SIG-M5 (cell line): ENCODE measurements at places on chromosomes 6 and 20.

GRCh38 chr6:56033401-56033800 is 158.0 kb upstream of the BMP5 start:
- DNase-seq, result no peak

GRCh38 chr6:137926207-137926731 is 59.2 kb downstream of the TNFAIP3 start:
- DNase-seq, result no peak

- no peak for DNase-seq
These were observed 13.8 kb upstream of the PTPRA start for GRCh38 chr20:2859330-2860121.

- DNase-seq, result no peak
These were observed 64.9 kb downstream of the IRF4 start for GRCh38 chr6:456358-456867.

- no peak for DNase-seq
These were observed 333.5 kb downstream of the RNGTT start for GRCh38 chr6:88629838-88630494.

DNA sequence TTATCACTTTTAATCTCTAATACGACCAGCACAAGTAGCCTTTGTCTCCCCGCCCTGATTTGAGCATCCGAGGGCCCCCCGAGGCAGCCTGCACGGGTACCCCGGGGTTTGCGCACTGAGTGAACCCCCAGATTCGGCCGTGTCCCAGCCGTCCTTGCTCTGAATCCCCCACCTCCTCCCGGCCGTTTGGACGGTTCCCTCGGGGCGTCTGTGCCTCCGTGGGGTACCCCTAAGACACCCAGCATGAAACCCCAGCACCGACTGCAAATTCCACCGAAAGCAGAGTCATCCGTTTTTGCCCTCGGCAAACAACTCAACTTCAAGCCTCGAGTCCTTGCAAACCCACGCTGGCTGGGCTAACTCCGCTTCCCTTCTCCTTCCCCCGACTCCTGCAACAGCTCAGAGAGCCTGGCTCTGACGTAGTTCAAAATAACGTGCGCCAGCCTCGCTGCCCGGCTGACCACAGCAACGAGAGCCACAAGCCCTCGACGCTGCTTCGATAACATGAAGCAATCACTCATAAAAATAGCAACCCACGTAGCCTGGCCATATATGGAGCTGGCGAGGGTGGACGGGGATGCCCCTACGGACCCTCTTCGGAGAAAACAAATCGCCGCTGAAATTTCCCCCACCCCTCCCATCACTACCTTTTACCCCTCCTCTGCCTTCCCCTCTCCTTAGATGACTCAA is 764 bp upstream of the SNAP25 start:
- no peak for DNase-seq

DNA sequence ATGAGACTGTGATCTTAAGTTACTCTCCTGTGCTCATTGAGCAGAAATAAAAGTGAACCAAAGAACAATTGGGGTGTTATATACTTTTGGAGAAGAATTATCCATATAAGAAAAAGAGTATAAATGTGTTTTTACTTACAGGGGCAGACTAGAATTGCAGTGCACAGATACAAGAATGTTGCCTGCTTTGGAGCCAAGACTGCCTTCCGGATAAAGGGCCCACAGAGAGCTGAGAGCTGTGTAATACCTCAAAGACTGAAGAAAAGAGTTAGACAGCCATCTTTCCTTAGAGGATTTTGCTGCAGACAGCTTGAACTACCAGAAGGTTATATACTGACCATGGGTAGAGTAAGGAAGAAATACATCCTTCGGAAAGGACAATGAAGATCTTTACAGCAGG is 1235.5 kb upstream of the CITED2 start:
- no peak for DNase-seq

- DNase-seq, result no peak
These were observed 10.0 kb downstream of the CD83 start for GRCh38 chr6:14127611-14128010.

DNA sequence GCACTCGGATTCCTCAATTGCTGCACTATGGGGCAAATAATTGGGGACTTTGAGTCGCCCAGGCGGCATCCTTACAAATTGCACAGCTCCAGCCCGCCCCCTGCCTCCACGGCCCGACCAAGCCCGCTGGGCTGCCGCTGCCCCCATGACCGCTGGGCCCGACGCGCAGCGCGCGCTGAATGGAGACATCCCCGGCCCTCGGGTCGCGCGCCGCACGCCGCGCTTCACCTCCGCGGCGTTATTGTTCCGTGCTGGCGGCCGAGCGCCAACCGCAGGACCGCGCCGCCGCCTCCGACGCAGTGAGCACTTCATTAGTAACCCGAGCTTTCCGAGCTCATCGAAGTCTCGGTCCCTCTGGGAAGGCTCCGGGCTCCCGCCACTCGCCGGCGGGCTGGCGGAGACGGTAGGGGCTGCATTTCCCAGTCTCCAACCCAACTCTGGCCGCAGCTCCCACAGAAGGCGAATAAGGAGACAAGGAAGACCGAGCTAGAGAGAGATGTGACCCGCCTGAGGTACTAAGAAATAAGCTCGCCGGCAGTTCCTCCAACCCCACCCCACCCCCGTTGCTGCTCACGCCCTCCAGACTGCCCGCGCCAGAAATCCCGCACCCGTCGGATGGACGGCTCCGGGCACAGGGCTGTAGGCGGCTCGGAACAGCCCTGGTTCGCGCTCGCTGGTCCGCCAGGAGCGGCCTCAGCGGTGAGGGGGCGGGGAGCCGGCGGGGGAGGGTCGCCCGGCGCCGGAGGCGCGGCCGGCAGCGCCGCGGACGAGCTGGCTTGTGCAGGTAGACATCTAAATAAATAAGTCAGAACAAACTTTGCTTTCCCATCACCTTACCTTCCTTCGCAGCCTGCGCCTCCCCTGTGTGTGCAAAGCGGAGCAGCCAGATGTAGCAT is 703 bp downstream of the EPHA7 start:
- no peak for DNase-seq

DNA sequence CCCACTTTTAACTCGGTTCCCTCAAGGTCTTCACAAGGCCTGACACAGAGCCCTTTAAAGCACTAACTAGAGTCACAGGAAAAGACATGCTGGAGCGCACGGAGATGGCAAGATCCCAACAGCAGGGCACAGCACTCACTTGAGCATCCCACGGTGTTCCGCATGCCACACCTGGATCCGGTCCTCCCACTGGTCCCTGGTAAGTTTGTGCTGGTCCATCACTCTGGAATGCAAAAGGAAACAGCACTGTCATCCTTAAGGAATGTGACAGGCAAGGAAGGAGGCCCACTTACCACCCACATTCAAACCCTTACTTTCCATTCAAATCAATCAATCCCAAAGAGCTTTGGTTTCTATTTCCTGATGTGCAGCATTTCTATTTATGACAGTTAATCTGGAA is 34.7 kb downstream of the EZR start:
- DNase-seq, result no peak

DNA sequence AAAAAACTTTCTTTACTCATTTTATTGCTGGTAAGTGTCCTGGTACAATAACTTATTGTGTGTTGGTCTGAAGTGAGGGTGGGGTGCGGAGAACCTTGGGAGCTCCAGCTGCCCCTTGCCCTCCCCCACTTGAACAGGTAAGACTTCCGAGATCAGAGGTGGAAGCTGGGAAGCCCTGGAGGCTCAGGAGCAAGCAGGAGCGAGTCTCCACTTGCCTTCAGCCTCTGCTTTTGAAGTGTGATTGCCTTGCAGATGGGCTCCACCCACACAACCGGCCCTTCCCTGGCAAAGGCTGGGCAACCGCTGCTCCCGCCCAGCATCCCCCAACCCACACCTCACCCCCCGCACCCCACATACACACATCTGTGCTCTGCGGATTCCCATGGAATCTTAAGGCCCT is 179.6 kb downstream of the TFAP2C start:
- DNase-seq, result no peak

DNA sequence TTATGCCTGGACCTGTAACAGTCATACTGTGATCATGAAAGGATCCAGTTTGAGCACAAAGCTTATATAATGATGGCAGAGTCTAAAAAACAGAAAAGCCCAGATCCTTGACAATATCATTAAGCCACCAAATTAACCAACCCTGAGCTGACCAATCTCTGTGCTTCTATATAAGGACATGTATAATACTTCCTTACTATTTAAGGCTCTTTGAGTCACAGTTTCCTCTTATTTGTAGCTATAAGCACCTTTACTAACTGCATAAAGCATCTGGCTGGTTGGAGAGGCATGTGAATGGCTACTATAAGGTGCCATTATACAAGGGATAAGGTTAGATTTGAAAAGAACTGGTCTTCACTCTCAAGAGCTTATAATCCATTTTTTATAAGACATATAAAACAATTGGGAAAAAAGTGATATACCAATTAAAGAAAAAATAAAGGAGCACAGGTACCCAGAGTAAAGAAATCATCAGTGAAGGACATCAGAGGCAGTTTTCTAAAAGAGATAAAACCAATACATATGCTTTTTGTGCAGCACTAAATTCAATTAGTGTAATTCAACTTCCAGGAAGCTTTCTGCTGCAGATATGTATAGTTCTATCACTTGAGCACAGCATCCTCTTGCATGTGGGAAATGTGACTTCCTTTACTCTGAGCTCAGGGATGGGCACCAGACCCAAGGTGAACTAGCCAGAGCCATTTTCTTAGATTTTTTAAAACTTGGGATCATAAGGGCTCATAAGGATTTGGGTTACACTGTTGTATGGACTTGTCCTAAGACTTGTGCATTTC is 121.0 kb downstream of the BTBD9 start:
- no peak for DNase-seq

DNA sequence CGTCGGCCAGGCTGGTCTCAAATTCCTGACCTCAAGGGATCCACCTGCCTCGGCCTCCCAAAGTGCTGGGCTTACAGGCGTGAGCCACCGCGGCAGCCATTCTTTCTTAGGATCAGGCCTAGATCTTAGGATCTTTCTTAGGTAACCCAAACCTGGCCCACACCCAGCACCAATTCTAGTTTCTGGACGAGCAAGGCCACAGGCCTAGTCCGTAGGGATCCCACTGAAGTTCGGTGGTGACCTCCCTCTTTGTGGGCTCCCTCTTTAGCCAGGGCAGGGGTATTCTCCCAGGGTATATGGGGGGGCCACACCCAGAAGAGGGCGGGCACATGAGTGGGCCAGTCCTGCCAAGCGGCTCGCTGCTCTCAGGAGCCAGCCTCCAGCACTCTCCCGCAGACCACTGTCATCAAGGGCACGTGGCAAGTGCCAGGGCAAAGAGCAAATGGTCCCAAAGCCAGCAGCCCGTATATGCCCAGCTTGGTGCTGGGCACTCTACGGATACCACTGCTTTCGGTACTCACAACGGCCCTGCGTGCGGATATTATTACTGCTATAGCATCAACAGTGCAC is 6.5 kb downstream of the PXDC1 start:
- DNase-seq, result no peak

DNA sequence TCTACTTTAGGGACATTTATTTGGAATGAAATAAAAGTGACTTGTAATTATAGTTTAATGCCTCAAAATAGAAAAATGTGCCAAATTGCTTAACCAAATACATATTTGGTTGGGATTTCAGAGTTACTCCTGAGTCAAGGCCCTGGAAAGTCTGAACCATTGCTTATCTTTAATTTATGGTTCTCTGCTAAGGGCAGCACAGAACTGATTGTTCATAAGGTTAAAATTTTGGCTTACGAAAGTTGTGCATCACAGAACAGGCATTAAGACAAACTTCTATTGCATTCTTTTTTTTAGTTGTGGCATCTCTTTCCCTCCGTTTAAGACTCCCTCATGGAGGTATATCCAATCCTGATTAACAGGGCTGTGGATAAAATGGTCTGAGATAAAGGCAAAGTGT is 92.2 kb upstream of the TENT5A start:
- DNase-seq, result no peak

- DNase-seq, result no peak
These were observed 5.7 kb upstream of the TMEM30A start for GRCh38 chr6:75290136-75290945.

DNA sequence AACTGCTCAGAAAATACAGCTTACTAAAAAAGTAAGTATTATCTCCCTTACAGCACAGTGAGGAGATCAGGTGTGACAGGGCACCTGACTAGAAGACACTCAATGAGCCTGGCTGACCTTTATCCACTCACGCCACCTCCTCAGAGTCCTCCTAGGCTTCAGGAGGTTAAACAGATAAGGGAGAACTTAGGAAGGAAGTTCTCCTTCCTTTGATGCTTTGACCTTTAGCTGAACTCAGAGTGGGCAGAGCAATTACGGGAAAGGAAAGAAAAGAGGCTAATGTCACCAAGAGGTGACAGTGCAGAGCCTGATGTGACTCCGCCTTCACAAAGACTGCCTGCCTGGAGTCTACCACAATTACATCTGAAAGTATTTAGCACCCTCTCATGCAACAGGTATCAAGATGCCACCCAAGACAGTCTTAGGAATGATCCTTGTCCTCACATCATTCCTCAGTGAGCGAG is 36.7 kb downstream of the MAN1A1 start:
- DNase-seq, result no peak

DNA sequence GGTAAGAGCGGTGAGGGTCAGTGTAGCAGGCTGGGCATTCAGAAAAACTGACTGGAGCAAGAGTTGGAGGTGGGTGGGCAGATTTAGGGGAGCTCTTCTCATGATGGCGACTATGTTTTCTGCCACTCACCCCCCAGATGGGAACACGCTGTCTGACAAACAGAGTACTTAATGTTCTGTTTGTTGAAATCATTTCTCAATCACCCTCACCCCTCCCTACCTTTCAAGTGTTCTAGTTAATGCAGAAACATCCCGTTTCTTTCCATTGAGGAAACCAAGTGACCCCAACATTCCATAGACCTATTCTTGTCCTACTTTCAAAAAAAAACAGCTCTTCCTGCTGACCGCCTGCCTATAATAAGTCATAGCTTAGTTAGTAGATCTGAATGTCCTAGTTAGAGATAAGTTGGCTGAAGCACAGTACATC is 132.5 kb upstream of the NEDD9 start:
- no peak for DNase-seq

GRCh38 chr6:34791164-34791700 is 651 bp upstream of the BLTP3A start:
- DNase-seq, result no peak

GRCh38 chr6:94357381-94357980 is 938.1 kb upstream of the EPHA7 start:
- no peak for DNase-seq

DNA sequence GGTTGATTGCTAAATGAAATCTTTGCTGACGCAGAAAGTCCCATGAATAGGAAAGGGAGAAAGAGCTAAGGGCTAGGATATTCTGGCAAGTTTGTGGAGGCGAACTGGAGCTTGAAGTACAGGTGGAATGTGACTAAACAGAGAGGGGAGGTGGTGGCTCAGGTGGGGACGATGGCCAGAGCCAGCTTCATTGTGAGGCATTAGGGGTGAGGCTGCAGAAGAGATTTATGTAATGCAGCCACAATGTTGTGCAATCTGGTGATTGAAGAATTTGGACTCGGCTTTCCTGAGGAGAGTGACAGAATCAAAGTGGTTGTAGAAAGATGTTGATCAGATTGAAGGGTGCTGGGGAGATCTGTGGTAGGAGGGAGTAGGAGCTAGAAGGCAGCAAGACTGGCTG is 42.9 kb upstream of the SPACA1 start:
- no peak for DNase-seq

- DNase-seq, result no peak
These were observed 159.4 kb upstream of the GGTLC1 start for GRCh38 chr20:24147961-24148360.

GRCh38 chr20:38804682-38805501 is 605 bp upstream of the PPP1R16B start:
- DNase-seq, result peak; percentile 34

GRCh38 chr20:14454296-14454695 is 116.9 kb upstream of the FLRT3 start:
- DNase-seq, result no peak
